ENCODE measurements at places on chromosomes 5 and 9.

GRCh38 chr9:130343445-130343918 is 77.9 kb downstream of the HMCN2 start:
- no peak for DNase-seq

GRCh38 chr5:101637599-101637998 is 658.5 kb downstream of the SLCO4C1 start:
- no peak for DNase-seq

- DNase-seq: no peak
Observed at GRCh38 chr5:158849219-158849791, 250.4 kb downstream of the EBF1 start.

- DNase-seq: no peak
Observed at GRCh38 chr5:81161012-81161601, 72.0 kb upstream of the CKMT2 start.

GRCh38 chr5:101950019-101950418 is 346.1 kb downstream of the SLCO4C1 start:
- DNase-seq: no peak

GRCh38 chr5:107523029-107523680 is 147.6 kb downstream of the EFNA5 start:
- no peak for DNase-seq

GRCh38 chr9:80707120-80707519 is 982.2 kb downstream of the TLE1 start:
- no peak for DNase-seq

DNA sequence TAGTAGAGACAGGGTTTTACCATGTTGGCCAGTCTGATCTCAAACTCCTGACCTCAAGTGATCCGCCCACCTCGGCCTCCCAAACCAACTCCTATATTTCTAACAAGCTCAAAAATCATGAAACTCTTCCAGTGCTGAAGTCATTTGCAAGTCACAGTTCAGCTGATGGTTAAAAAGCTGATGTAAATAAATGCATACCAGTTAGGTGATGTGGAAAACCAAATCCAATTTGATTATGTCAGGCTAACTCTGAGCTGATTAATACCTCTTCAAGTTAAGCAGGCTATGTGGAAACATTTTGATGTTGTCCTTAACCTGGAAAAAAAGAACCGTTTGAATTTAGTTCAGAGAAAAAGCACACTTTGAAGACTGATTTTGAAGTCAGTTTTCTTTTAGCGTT is 51.0 kb downstream of the TMEM252 start:
- no peak for DNase-seq

DNA sequence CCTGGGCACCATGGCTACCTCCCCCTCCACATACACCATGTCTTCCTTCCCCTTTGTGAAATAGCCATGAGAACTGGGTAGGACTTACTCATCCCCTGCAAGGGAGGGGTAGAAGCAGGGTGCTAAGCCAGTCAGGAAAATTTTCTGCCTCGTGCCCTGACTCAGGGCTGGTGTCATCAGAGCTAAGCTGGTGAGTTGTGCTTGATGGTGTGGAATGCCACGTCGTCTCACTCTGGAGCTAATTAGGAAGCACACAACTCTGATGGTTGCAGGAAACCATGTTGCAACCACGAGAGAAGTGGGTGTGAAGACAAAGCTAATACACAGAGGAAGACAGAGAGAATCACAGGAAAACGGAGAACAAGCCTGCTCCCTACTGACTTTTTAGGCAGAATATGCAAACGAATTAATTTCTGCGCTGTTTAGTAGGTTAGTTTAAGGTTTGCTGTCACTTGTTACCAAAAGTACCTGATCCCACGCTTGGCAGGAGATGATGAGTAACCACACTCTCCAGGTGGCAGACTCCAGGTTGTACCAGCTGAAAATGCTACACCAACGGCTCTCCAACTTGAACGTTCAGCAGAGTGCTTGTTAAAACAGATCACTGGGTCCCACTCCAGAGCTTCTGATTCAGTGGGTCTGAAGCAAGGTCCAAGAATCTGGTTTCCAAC is 54.5 kb downstream of the STK10 start:
- DNase-seq: peak; percentile 46

DNA sequence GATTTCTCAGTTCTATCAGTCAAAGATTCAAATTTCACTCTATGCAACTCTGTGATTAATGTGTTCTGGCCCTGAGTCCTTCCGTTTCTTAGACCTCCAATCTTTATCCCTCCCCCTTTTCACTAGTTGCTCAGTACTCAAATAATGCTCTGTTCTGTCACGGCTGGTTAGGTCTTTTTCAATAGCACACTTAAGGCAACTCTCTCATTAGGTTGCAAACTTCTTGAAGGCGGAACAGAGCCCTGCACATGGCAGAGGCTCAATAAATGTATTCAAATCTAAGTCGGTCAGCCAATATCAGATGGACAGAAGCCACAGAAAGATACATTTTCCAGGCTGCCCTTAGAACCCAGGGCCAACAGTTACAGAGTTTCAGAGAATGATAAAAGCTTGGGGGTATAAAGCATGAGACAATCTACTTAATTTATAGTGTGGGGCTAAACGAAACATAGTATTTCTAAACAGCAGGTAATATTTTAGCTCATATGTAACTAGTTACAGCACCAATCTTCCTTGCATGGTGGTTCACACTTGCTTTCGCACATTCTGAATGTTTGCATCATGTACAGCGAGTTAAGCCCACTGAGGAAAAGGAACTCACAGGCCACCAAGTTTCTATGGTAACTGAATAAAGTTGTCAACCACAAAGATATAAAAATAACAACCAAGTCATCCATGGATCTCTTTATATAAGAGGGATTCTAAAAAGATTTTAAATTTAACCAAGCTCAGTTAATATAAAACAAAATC is 67.1 kb upstream of the GOLPH3 start:
- DNase-seq: no peak

DNA sequence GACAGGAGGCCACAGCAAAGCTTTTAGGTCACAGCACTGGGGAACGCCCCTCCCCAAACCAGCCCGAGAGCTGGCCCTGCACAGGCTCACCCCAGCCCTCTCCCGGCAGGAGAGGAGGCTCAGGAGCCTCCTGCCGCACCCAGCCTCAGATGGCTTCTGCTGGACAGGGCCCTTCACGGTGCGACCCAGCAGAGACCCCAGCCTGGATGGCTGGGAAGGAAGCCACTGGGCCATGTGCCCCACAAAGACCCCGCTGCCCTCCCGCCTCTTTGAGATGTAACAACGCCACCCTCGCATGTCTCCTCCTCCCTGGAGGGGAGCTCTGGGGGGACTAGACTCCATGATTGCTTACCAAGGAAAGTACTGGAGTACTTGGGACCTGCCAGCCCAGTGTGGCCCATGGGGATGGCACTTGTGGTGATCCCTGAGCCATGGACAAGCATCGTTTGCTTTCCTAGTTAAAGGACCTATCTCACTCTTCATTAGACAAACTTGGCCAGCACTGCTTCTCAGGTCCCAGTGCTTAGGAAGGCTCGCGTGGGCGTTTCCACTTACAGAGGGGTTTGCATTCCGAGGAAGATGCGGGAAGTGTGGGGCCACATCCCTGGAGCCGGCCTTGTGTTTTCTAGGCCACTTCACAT is 9.0 kb downstream of the MYMK start:
- DNase-seq: no peak

DNA sequence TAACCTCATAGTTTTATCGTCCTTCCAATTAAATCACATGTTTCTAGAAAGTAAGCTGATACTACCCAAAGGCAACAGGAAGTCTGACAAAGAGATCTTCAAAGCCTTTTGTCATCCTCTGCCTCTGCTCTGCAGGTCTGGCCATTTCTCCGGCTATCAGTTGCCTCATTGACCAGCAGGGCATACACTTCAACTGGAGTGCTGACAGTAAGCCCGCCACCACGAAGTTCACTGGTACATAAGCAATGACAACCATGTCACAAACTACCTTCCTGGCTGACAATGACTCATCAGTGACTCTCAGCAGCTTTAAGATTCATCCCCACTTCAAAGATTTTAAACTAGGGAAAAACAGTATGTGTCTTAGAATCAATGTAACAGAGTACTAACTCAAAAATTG is 20.6 kb downstream of the SPTLC1 start:
- DNase-seq: no peak

DNA sequence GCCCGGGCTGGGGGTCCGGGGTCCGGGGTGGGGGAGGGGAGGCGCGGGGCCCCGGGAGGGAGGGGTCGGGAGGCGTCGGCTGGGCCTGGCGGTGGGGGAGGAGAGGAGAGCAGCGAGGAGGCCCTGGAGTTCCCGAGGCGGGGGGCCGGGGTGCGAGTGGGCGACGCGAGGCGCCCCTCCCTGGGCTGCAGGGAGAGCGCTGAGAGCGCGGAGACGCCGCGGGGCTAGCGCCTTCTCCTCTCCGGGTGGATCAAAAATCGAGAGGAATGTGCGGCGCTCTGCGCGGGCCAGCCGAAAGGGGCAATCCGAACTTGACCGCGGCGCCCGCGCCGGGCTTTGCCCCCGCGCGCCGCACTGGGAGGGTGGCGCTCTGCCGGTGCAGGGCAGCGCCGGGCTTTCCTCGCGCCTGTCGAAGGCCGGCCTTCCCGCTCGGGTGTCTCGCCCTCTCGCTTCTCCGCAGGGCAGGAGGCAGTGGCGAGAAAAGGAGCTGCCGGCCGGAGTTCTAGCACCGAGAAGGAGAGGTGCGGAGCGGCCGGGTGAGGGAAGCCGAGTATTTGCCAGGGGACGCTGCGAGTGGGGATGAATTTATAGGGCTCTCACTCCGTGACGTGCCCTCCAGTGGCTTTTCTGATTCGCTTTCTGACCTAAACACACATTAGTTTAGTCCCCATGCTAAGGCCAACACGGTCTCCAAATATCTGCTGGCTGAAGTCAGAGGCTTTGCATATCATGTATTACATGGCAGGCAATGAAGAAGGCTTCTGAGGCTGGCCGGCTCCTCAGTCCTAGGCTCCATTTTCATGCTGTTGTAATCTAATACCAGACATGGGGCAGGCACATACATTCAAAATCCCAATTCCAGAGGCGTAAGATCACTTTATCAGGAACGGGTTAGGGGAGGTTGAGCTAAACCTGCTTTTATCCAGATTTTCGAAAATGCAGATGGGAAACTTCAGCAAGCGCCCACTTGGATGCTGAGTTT is 503 bp upstream of the GDNF start:
- no peak for DNase-seq

GRCh38 chr9:113150670-113151611 is at the start of gene SLC31A2:
Gene SLC31A2, plus strand, starts transcription at chr9:113151007. Its CDS starts 68 bp downstream, at chr9:113151075.
- DNase-seq: peak; percentile 71

DNA sequence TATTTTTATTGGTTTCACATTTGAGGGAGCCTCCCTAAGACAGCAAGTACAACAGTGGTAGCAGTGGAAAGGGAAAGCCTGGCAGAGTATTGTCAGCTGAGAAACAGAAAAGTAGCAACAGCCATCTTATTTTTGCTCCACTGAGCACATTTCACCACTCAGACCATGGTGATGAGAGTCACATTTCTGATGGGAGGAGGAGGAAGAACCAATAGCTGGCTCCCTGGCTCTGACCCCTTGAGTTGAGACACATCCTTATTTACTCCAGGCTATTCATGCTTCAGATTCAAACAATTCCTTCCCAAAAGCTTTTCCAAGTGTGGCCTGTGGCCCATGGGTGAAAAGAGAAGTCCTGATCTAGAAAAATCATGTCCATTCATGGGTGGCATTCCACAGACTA is 236.3 kb downstream of the ARHGAP26 start:
- DNase-seq: no peak

DNA sequence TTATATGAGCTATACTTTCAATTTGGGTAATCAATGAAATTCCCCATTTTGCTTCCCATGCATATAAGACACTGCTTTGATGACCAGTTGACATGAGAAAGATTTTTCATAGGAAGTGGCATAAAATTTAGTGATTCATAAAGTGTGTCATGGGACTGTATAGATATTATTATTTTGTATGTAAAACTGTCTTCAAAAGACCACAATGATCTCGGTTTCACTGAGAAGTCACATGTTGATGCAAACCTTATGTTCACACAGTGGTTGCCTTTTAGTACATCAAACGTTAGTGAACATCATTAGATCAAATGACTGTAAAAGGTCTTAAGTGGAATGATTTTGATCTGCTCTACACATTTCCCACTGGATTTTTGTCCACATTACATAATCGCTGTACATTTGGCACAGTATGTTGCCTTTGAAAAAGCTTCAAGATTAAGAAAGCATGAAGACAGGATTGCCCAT is 349.2 kb upstream of the MEF2C start:
- DNase-seq: no peak

DNA sequence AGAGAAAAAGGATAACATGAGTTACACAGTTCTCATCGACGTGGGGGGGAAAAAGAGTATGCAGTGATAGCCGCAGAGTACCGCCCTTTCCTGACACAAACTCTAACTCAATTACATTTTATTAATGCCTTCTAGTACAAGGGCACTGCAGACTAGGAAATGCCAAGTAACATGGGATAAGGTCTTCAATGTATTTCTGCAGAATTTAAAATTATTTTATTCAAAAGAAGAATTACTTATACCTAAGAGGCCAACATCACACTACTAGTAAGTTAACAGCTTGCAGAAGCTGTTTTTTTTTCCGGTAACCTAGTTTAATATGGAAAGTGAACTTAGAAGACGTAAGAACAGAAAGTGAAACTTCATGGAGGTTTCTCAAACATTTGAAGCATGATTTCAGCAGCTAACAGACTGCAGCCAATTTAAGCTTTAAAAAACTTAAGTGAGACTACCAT is 3.9 kb downstream of the SETX start:
- no peak for DNase-seq

GRCh38 chr9:132733260-132733815 is 63.1 kb downstream of the GTF3C4 start:
- DNase-seq: no peak

- DNase-seq: no peak
Observed at GRCh38 chr5:67483453-67484030, 286.9 kb upstream of the CD180 start.

- no peak for DNase-seq
Observed at GRCh38 chr9:93298498-93299417, 114.8 kb downstream of the WNK2 start.

GRCh38 chr9:69888856-69889585 is 68.4 kb downstream of the CFAP95 start:
- DNase-seq: no peak

DNA sequence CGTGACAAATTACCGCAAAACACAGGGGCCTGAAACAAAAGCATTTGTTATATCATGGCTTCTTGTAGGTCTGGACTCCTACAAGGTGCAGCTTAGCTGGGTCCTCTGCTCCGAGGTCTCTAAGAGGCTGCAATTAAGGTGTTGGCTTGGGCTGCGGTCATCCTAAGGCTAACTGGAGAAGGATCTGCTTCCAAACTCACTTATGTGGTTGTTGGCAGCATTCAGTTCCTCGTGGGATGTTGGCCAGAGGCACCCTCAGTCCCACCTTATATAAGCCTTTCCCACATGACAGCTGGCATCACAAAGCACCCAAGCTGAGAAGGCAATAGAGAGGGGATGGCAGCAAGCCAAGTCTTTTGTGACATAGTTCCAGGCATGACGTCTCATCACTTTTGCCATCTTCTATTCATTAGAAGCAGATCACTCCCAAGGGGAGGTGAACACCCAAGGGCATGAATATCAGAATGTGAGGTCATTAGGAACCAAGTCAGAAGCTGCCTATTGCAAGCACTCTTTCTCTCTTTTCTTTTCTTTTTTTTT is 47.9 kb upstream of the ZBTB43 start:
- DNase-seq: no peak

Measured in activated gamma-delta T cell treated with anti-CD3 and anti-CD28 coated beads, Interleukin-2, amount 50 U/mL, for 16 hours (primary cell).